ENCODE measurements at places on chromosomes 13 and 19.

GRCh38 chr13:34502011-34502410 is 440.1 kb upstream of the NBEA start:
- DNase-seq, result no peak

DNA sequence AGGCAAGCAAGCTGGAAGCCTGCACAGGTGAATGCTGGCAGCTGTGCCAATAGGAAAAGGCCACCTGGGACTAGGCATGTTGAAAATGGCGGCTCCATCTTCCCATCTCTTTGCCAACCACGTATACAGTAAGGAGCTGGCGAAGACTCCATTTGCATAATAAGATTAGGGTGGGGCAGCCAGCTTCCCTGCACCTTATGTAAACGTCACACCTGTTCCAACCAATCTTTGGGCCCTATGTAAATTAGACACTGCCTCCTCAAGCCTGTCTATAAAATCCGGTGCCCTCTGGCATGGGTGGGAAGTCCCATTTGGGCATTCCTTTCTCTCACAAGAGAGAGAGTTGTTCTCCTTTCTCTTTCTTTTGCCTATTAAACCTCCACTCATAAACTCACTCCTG is 16.8 kb downstream of the ADGRE2 start:
- peak; percentile 9 for DNase-seq

- DNase-seq, result no peak
Measured at GRCh38 chr19:10575011-10575716, 6.4 kb upstream of the CDKN2D start.

DNA sequence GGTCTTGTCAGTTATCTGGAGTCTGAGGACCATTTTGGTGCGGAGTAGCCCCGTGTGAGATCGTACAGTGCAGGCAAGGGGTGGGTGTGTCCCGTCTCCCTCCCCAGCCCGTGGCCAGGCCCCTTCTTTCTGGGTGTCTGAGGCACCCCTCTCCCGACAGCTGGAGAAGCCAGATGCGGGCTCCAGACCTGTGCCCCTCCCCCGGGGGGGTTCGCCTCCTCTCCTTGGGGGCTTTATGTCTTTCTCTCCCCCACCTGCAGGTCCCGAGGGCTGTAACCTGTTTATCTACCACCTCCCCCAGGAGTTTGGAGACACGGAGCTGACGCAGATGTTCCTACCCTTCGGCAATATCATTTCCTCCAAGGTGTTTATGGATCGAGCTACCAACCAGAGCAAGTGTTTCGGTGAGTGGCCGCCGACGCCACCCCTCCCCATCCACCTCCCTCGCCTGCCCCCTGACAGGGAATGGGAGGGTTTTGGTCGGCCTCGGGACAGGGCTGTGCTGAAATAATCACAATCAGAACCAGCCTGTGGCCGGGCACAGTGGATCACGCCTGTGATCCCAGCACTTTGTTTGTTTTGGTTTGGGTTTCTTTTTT is 65.6 kb downstream of the CELF5 start:
- DNase-seq, result peak; percentile 67

DNA sequence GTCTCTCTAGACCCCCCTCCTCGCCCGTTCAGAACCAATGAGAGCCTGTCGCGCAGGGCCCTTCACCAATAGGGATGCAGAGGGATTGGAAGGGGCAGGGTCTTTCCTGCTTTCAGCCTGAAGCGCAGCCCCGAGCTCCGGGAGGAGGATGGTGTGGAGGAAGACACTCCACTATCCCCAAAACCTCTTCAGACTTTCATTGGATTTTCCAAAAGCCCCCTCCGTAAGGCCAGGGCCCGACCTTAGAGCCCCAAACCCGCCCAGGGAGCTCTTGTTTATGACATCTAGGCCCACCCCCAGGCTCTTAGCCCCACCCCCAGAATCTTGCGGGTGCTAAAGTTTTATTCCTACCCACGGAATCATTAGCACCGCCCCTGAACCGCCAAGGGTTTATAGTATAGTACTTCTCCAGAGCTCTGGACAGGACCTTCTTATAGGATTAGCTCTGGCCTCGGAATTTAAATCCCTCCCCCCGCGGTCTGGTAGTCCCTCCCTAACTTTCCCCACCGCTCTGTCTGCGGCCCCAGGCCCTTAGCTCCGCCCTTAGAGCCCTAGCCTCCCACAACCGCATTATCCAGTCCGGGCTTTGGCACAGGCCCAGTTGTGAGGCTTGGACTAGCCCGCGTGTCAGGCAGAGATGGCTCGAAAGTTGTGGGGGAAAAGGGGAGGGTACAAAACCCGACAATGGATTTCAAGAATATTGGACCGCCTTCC is 6.6 kb upstream of the EML2 start:
- DNase-seq, result peak; percentile 88

DNA sequence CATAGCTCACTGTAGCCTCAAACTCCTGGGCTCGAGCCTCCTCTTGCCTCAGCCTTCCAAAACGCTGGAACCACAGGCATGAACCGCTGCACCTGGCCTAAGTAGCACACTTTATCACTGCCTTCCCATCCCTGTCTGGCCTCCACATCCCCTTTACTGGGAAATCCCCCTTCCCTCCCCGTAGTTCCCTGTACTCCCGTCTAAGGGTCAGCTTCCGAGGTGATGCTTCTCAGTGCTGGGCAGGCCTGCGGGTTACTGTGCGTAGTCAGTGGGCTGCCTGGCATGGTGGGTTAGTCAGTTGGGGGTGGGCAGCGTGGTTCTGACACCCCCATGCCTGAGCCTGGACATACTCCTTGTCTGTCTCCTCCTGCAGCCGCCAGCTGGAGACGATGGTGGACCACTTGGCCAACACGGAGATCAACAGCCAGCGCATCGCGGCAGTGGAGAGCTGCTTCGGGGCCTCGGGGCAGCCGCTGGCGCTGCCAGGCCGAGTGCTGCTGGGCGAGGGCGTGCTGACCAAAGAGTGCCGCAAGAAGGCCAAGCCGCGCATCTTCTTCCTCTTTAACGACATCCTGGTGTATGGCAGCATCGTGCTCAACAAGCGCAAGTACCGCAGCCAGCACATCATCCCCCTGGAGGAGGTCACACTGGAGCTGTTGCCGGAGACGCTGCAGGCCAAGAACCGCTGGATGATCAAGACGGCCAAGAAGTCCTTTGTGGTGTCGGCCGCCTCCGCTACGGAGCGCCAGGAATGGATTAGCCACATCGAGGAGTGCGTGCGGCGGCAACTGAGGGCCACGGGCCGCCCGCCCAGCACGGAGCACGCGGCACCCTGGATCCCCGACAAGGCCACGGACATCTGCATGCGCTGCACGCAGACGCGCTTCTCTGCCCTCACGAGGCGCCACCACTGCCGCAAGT is 8.4 kb downstream of the PLEKHF1 start:
- DNase-seq, result no peak

- no peak for DNase-seq
Measured at GRCh38 chr13:97257228-97257755, 35.2 kb downstream of the MBNL2 start.

- DNase-seq, result no peak
Measured at GRCh38 chr13:45594764-45595163, 20.8 kb downstream of the ERICH6B start.

- no peak for DNase-seq
Measured at GRCh38 chr13:50220938-50221337, 205.7 kb downstream of the KCNRG start.

DNA sequence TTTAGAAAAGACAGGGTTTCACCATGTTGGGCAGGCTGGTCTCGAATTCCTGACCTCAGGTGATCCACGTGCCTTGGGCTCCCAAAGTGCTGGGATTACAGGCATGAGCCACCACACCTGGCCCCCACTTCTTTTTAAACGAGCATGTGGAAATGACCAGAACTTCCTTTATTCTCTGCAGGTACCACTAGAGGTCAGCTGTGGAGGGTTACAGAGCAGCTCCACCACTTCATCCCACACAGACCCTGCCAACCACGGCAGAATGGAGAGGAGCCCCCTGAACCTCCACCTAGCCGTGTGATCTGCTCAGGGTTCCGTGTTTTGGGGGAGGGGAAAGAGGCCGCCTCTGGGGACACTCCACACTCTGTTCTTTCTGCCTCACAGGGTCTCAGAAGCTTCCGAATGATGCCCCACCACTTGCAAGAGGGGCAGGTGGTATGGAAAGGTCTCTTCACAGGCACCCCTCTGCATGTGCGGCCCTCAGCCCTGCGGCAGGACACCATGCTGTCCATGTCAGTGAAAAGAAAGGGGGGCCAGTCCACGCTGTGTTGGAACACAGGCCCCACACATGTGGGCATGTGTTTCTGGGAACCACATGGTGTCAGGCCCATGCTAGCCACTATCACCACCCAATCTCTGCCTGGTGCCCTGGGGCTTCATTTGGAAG is 465.0 kb downstream of the TSHZ3 start:
- no peak for DNase-seq

GRCh38 chr13:40206241-40207000 is 460.0 kb downstream of the FOXO1 start:
- DNase-seq, result no peak

- no peak for DNase-seq
Measured at GRCh38 chr13:109273326-109273751, 513.0 kb downstream of the IRS2 start.

DNA sequence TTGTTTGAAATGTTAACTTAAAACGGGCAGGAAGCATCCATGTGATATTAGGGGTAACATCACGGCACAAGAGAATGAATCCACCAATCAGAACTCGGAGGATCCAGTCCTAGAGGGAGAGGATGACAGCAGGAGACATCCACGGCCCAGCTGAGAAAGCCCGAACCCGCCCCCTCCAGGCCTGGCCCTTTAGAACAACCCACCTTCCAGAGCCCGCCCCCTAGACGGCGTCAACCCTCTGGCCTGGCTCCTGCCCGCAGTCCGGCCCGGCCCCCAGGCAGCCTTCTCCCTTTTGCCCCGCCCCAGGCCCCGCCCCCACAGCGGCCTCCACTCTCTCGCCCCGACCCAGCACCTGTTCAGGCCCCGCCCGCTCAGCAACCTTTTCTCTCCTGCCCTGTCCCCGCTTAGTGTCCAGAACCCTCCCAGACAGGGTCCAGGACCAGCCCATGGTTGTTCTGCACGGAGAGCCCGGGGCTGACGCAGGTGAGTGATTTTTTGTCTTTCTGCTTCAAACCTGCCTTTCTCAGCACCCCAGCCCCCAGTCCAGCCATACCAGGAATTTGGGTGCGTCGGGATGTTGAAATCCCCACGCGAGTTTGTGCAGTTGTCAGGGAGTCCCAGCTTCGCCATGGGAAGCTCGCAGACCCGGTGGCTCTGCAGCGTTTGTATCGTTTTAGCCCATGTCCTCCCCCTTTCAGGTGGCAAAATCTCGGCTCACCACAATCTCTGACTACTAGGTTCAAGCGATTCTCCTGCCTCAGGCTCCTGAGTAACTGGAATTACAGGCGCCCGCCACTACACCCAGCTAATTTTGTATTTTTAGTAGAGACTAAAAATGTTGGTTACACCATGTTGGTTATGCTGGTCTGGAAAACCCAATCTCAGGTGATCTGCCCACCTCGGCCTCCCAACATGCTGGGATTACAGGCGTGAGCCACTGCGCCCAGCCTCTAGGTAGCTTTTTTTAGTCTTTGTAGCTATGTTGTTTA is 16.1 kb downstream of the ZNF816 start:
- DNase-seq, result peak; percentile 95

DNA sequence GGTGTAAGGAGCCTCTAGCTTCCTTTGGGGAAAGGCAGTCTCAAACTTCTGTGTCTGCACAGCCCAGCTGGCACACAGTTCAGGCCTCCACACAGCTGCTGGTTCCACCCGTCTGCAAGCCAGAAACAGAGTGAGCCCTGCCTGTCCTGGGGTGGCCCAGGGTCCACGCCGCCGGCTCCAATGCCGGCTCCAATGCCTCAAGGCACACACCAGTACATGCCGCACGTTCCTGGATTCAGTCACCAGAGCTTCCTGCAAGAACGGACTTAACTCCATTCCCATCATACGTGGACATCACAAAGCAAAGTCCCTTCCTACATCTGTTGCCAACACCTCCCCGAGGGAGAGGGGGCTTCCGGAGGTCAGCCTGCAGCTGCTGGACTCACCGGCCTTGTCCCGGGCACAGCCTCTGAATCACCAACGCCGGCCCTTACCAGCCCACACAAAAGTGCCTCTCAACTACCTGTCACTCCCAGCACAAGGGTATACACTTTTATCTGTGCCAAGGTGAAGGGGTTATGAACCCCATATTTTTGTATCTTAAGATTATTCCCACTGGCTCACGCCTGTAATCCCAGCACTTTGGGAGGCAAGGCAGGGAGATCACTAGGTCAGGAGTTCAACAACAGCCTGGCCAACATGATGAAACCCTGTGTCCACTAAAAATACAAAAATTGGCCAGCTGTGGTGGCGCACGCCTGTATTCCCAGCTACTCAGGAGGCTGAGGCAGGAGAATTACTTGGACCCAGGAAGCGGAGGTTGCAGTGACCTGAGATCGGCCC is 8.5 kb downstream of the SH3GL1 start:
- DNase-seq, result peak; percentile 70

DNA sequence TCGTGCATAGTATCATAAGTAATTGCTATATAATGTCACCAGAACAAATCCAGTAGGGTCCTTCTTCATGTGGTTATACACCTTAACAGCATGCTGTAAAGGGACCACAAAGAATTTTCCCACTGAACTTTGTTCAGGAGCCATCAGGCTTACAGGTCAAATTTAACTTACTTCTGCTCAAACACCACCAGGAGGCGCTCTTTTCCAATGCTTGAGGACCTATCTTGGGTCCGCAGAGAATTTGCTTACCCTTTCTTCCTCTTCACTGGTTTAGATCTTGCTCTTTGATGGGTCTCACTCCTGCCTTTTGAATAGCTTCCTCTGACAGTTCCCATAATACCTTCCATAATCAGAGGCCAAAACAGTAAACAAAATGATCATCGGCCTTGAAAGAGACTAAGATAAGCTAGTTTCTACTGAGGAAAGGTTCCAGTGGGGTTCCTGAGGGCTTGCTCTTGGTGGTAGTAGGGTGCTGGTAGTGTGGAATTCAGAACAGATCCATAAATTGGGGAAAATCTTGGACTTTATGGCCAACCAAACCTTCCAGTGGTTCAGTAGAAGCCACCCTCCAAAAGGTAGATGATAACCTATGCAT is 37.4 kb downstream of the SCGB2B2 start:
- DNase-seq, result peak; percentile 30

DNA sequence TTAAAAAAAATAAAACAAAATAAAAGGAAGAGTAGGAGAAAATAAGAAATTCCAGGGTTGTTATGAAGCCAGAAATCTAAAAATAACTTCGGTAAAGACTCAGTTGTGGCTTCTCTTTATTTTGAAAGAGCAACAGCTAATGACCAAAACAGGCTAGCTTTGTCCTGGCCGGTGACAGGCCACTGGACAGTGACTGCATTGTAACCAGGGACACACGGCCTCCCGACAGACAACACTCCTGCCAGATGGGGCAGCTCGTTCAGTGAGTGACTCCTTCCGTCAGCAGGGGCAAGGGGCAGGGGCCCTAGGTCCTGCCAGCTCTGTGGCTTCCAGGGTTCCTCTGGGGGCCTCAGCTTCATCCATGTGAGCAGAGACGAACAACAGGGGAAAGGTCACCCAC is 173.4 kb downstream of the KATNAL1 start:
- no peak for DNase-seq

DNA sequence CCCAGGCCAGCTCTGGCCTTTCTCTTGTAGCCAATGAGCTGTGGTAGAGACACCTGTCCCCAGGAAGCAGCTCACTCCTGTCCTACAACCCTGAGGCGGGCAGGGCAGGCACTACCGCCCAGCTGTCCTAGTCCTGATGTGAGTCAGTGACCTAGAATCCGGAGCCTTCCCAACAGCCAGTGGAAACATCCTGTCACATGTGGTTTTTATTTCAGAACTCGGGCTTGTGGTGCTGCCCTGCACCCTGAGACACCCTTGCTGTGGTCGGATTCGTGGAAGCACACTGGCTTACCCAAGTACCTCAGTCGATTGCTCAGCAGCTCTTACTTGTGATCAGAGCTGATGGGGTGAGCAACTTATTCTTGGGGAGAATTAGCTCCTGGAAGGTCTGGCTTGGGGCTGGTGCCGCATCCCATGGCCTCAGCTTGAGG is 83.6 kb upstream of the ARHGEF7 start:
- no peak for DNase-seq

Data from ELF-1 (cell line).